ENCODE measurements at places on chromosomes 6 and 20. TPM values are rescaled to one million over a fixed set of nuclear protein-coding genes. Genes with fewer than 3 reads are reported as not detected.

Gene C20orf141
- total RNA-seq: not detected

Gene BTNL2
- total RNA-seq: not detected

Gene GPR6
- 0.24 TPM for total RNA-seq

Gene MEP1A
- not detected for total RNA-seq

Gene RHAG
- total RNA-seq: not detected

Gene ADTRP
- 0.20 TPM for total RNA-seq

Gene SRC
- 109 TPM for total RNA-seq

Gene DEFB127
- not detected for total RNA-seq

Gene EDN1
- 0.40 TPM for total RNA-seq

Gene TUBB1
- not detected for total RNA-seq

All from endodermal cell (in vitro differentiated cells).